Endothelial cell (in vitro differentiated cells): ENCODE measurements at places on chromosomes 2 and 18. TPM values are rescaled to one million over a fixed set of nuclear protein-coding genes. Genes with fewer than 3 reads are reported as not detected.
A peak's percentile ranks its signal among the peaks of the same experiment; 100 is the strongest.

Gene CCDC150
- total RNA-seq: 12.4 TPM

Gene STPG4
- not detected for total RNA-seq

DNA sequence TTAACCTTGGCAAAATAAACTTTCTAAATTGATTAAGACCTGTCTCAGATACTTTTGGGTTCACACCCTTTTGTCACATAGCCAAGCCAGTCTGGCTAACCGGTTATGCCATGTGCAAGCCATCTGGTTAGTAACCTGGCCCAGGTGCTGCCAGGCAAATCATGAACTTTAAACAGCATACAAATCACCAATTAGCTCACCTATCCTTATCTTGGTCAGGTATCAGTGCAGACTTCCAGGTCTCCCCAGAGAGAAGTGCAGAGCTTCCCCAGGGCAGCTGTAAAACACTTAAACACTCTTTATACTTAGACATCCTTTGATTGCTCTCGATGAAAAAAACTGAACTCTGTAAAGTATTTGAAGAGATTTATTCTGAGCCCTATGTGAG, 14.9 kb upstream of the MC5R start:
- H3K4me3 ChIP-seq: no peak overlapping the region
- peaks cover 2% of the 10 kb centered on the region for H3K27me3 ChIP-seq
- no peaks in the 10 kb centered on the region for H3K36me3 ChIP-seq
- no peak overlapping the region for H3K27ac ChIP-seq
- H3K4me1 ChIP-seq: peaks cover 50% of the 10 kb centered on the region
- DNase-seq: no peak

DNA sequence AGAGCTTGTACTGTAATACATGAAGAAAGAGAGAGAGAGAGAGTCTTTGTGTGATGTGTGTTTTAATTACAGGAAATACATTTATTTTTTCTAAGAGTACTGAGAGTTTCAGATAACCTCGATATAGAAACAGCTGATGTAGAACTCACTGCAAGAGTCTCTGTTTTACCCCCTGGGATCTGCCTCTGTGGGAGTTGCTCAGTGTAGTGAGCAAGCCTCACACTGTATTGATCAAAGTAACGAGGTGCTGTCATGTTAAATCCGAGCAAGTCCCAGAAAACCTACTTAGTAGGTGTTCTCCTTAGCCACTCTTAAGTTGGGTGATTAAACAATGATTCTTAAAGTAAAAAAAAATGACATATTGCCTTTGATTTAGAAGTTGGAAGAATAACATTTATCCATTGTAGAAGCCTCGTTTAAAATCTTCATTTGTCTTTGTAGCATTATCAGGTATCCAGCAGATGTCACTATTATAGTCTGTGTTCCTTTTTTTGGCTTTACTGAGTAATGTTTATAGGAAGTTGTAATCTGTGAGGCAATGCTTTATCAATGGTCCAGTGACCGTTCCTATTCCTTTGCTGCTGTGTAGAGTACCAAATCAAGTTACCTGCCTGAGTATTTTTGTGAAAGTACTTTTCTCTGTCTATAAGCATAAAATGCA, 219.0 kb downstream of the MYO3B start:
- DNase-seq: no peak
- H3K4me3 ChIP-seq: no peak overlapping the region
- no peaks in the 10 kb centered on the region for H3K36me3 ChIP-seq

DNA sequence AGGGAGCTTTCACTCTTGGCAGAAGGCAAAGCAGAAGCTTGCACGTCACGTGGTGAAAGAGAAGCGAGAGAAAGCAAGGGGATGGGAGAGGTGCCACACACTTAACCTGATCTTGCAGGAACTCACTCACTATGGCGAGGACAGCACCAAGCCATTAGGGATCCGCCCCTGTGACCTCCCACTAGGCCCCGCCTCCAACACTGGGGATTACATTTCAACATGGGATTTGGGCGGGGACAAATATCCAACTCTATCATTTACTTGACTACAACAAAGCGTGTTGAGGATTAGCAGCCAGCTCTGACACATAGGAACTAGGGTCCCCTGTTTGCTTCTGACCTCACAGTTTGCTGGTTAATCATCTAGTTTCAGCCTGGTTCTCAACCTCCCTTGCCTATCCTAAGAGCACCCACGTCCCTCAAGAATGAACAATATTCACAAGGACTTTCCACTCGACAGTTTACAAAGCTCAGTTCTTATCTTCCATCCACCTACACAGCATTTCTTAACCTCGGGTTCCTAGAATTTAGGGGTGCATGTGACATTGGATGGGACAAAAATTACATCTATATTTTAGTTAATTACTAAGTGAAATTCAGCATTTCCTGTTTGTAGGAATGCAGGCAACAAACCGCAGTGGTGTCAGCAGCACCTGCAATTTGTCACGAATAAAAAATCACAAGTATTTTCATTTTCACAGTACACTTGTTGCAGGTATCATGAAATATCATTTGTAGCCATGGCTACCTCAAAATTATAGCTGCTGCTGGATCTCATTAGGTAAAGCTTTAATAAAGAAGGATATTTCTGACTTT, 36.0 kb downstream of the LBH start:
- no peak overlapping the region for H3K27ac ChIP-seq
- no peak overlapping the region for H3K4me3 ChIP-seq
- peaks cover 9% of the 10 kb centered on the region for H3K36me3 ChIP-seq
- H3K27me3 ChIP-seq: peaks cover 5% of the 10 kb centered on the region
- peaks cover 13% of the 10 kb centered on the region for H3K4me1 ChIP-seq

- no peak for DNase-seq
- peaks cover 13% of the 10 kb centered on the region for H3K4me1 ChIP-seq
- H3K27ac ChIP-seq: no peak overlapping the region
- H3K27me3 ChIP-seq: no peaks in the 10 kb centered on the region
- H3K36me3 ChIP-seq: no peaks in the 10 kb centered on the region
These were observed 222.2 kb downstream of the MYCN start for GRCh38 chr2:16162491-16163040.

- peaks cover 5% of the 10 kb centered on the region for H3K27me3 ChIP-seq
- peak overlapping the region; percentile 9 for H3K27ac ChIP-seq
- peaks cover 40% of the 10 kb centered on the region for H3K4me1 ChIP-seq
- DNase-seq: no peak
- no peaks in the 10 kb centered on the region for H3K36me3 ChIP-seq
These were observed 52.7 kb downstream of the TET3 start for GRCh38 chr2:74037379-74037860.

- H3K4me3 ChIP-seq: no peak overlapping the region
- H3K4me1 ChIP-seq: no peaks in the 10 kb centered on the region
- peaks cover 1% of the 10 kb centered on the region for H3K27me3 ChIP-seq
- no peak overlapping the region for H3K27ac ChIP-seq
These were observed 111.3 kb downstream of the NCKAP5 start for GRCh38 chr2:133456971-133457370.

Gene CROCC2
- not detected for total RNA-seq

GRCh38 chr2:30421604-30422443, 25.2 kb upstream of the LCLAT1 start:
- no peak for DNase-seq
- peaks cover 2% of the 10 kb centered on the region for H3K27me3 ChIP-seq
- H3K27ac ChIP-seq: no peak overlapping the region
- peaks cover 12% of the 10 kb centered on the region for H3K4me1 ChIP-seq
- H3K36me3 ChIP-seq: no peaks in the 10 kb centered on the region

DNA sequence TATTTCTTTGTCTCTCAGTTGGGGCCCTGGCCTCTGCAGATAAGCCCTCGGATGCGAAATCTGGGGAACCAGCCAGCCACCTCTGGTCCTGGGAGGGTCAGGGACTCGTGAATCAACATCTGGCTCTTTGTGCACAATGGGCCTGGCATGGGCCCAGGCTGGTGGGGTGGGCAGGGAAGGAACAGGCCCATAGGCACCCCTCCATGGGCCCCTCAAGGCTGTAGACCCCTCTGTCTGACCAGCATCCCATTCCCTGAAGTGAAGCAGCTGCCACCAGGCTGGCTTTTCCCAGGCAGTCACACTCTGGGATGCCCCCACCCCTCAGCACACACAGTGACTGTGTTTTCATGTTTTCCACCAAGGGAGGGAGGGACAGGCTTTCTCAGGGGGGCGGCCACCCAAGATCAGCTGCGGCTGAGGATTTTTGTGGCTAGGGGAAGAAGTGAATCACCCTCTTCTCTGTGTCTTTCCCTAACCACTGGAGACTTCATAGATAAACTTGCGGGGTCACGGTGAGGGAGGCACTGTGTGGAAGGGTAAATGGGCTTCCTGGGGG, 166.0 kb downstream of the AGAP1 start:
- no peak for DNase-seq
- no peaks in the 10 kb centered on the region for H3K36me3 ChIP-seq
- peaks cover 6% of the 10 kb centered on the region for H3K27me3 ChIP-seq
- H3K4me1 ChIP-seq: peaks cover 62% of the 10 kb centered on the region
- H3K27ac ChIP-seq: no peak overlapping the region

- H3K4me3 ChIP-seq: no peak overlapping the region
- peaks cover 43% of the 10 kb centered on the region for H3K36me3 ChIP-seq
- H3K27me3 ChIP-seq: peaks cover 2% of the 10 kb centered on the region
- peak overlapping the region; percentile 16 for H3K27ac ChIP-seq
These were observed 51.6 kb upstream of the PTH2R start for GRCh38 chr2:208354964-208355381.
